Activated CD4-positive, alpha-beta T cell treated with anti-CD3 and anti-CD28 coated beads, Interleukin-2, Interleukin-6, amounts not matched to agents 100 ng/mL and 50 ng/mL, durations not matched to agents 16 hours and 8 hours (primary cell): ENCODE measurements at places on chromosomes 3 and 15.

GRCh38 chr3:174959556-174960065, 100.5 kb downstream of the NAALADL2 start:
- DNase-seq: no peak

GRCh38 chr3:19030522-19030839, 117.8 kb upstream of the KCNH8 start:
- DNase-seq: peak; percentile 12

- DNase-seq: no peak
Observed at GRCh38 chr3:129695230-129695629, 88.8 kb upstream of the PLXND1 start.

DNA sequence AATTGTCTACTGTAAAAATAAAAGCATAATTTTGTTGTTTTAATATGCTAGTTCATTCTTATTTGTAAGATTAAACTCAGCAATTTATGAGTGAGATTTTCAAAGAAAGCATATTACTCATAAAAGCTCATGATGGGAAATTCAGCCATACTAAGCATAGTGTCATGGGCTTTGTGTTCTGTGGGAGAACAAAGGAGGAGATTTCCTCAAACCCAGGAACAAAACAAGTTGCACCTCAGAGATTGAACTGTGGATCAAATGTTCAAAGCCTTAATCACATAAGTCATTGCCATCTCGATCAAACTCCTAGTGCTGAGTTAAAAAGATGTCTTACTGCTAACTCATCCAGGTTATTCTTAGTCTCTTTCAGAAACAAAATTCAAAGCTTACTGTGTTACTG, 85.6 kb upstream of the PDZRN3 start:
- no peak for DNase-seq
